IMR-90 (cell line): ENCODE measurements at places on chromosomes 3 and 15. TPM values are rescaled to one million over a fixed set of nuclear protein-coding genes. Genes with fewer than 3 reads are reported as not detected.
A peak's percentile ranks its signal among the peaks of the same experiment; 100 is the strongest.

DNA sequence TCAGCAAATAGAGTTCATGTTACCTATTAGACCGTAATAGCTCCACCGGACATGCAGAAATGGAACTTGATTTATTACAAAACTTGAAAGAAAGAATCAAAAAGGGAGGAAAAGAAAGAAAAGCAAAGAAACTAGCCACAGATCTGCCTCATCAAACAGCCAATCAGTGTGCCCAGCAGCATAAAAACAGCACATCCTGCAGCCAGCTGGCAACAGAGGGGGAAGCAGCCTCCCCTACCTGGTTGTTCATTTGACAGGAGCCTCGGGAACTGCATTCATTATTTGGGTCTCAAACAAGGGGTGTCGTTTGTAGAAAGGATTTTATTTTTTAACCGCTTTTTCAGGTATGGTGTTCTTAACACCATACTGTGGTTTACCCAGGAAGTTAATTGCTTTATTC, 181.5 kb upstream of the TOPAZ1 start:
- no peak for DNase-seq

GRCh38 chr15:80934761-80935221, 54.8 kb downstream of the MESD start:
- DNase-seq = peak; percentile 74

GRCh38 chr3:197181741-197182140, 116.7 kb downstream of the DLG1 start:
- DNase-seq = peak; percentile 72

Gene THSD4
- total RNA-seq = 25.5 and 31.1 TPM in 2 replicates

DNA sequence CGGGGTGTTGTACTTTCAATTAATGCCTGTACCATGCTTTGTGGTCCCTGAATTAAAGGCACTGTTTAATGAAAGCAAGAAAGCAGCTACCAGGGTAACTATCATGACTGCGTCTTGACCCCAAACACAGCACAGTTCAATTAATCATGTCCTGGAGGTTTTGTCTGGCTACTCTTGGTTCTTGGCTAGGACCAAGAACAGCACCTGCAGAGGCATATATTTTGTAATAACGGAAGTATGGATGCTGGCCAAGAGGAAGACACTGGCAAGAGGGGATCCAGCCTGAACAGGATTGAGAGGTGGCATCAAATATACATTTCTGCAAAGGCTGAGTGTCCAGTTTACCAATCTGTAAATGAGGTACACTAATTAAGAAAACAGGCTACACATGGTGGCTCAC, 119.9 kb downstream of the FOXP1 start:
- peak; percentile 26 for DNase-seq
